Ovary (tissue), 10 donors: ENCODE measurements at places on chromosomes 13 and 19.

DNA sequence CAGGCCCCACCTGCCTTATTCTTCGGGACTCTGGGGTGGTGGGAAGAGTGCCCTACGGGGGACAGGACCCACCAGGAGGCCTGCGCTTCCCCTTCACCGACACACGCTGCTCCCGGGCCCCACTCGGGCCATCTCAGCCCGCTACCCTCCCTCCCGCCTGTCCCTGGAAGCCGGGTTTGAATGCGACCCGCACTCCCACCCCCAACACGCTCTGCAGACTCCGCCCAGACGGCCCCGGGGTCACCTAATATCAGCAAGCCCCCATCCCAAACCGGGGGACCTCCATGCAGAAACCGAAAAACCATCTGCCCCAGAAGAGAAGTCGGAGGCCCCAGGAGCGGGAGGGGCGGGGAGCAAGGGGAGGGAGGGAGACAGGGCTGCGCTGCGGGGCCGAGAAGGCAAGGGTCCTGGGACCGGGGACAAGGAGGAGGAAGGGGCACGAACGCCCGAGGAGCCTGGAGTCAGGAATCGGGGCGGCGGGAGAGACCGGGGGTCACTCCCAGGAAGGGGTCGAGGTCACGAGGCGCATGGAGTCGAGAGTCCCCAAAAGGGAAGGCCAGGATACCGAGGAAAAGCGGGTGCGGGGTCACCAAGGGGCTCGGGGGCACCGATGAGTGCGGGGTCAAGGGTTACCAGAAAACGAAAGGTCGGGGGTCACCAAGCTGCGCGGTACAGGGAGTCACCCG lies 766 bp downstream of the SBNO2 start:
- H3K27me3 ChIP-seq: no peaks in the 10 kb centered on the region
- H3K4me1 ChIP-seq: peaks cover 22% of the 10 kb centered on the region
- H3K36me3 ChIP-seq: no peaks in the 10 kb centered on the region
- H3K27ac ChIP-seq: peak overlapping the region; percentile 93
- DNase-seq: peak; percentile 65

DNA sequence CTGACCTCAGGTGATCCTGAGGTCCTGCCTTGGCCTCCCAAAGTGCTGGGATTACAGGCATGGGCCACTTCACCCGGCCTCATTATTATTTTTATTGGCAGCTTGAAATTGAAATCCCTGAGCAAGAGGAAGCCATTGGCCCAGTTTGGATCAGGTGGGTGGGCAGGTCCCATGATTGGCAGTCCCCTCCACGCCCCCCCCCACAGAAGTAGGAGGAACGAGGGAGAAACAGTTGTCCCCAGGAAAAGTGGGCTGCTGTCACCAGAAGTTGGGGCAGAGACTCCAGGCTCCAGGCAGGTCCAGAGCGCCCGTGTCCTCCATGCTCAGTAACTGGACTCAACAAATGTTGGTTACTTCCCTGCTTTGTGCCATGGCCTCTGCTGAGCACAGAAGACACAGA lies 70.4 kb downstream of the SIPA1L3 start:
- no peak overlapping the region for H3K27ac ChIP-seq
- H3K4me3 ChIP-seq: no peak overlapping the region
- no peak for DNase-seq
- H3K4me1 ChIP-seq: no peaks in the 10 kb centered on the region
- H3K27me3 ChIP-seq: no peaks in the 10 kb centered on the region

DNA sequence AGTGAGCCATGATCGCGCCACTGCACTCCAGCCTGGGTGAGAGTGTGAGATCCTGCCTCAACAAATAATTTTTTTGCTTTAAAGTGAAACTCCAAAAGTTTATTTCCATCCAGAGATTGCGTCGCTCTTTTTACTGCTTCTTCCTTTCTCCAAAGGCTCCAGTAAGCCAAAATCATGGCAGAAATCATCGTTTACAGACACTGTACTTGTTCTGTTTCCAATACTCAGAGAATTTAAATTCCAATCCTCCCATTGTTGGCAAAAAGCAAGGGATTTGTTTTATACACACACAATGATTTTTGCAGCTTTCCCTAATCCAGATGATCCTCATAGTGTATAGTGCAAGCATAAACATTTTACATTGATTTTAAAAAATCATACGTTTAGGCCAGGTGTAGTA lies 15.3 kb downstream of the FBXO27 start:
- H3K27me3 ChIP-seq: no peaks in the 10 kb centered on the region
- H3K4me1 ChIP-seq: no peaks in the 10 kb centered on the region
- no peak for DNase-seq
- H3K36me3 ChIP-seq: no peaks in the 10 kb centered on the region

DNA sequence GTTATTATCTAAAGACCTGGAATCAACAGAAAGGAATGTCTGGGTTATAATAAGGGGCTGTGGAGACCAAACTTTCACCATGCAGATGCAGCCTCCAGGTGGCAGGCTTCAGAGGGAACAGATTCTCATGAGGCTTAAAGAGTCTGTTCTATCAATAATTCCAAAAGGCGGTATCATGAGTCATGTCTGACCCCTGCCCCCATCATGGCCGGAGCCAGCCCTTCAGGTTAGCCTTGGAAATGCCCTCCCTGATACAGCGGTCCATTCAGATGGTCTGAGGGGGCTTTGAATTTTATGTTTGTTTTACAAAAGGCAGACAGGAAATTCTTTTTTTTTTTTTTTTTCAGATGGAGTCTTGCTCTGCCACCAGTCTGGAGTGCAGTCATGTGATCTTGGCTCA lies 21.7 kb upstream of the LAMP1 start:
- no peaks in the 10 kb centered on the region for H3K27me3 ChIP-seq
- no peaks in the 10 kb centered on the region for H3K36me3 ChIP-seq
- peak; percentile 39 for DNase-seq

DNA sequence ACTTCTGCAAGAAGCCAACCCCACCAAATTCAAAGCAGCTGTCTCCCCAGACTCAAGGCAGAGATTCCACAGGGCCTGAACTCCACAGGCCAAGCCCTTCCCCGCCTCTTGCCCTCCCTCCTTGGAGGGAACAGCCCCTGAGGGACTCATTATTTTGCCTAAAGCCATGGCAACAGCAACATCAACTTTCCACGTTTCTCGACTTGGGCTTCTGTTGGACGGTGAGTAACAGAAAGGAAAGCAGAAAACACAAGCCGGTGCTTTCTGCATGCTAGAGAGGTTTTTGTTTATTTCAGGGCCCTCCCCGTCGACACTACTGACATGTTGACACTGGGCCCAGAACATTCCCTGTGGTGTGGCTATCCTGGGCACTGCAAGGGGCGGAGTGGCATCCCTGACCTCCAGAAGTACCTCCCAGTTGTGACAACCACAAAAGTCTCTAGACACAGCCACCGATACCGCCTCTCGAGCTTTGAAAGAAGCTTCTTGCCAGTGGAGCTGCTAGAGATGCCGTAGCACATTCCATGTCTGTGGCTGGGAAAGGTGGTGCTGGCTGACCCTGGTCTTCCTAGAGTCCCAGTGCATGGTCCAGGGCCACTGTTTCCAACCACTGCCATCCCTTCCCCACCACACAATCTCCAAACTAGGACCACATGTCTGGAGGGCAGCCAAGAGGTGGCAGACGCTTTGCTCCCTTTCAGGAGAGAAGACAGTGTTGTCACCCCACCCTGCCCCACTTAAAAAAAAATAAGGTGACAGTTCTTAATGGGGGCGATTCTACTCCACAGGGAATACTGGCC lies 12.8 kb downstream of the CAPS start:
- no peaks in the 10 kb centered on the region for H3K27me3 ChIP-seq
- H3K4me1 ChIP-seq: no peaks in the 10 kb centered on the region
- no peak overlapping the region for H3K27ac ChIP-seq

GRCh38 chr19:56295531-56296455 lies 18.8 kb downstream of the ZSCAN5A start:
- H3K27ac ChIP-seq: no peak overlapping the region
- H3K4me3 ChIP-seq: no peak overlapping the region
- no peaks in the 10 kb centered on the region for H3K4me1 ChIP-seq
- no peaks in the 10 kb centered on the region for H3K27me3 ChIP-seq
- H3K36me3 ChIP-seq: no peaks in the 10 kb centered on the region
